H54 (cell line): ENCODE measurements at places on chromosomes 11 and 22.

DNA sequence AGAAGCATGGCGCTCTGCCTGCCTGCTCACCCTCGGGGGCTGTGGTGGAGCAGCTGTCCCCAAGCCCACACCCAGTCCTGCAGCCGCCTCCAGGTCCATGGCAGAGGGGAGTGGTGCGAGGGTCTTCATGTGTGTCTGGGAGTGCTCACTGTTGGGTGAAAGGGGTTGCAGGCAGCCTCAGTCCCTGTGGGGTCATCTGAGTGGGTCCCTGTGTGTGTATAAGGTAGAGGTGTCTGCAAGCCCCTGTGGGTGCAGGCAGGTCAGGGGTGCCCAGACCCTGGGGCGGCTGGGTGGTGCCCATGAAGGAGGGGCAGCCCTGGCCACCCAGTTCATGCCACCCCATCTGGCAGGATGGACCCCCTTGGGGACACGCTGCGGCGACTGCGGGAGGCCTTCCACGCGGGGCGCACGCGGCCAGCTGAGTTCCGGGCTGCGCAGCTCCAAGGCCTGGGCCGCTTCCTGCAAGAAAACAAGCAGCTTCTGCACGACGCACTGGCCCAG lies 4.9 kb downstream of the ALDH3B1 start:
- DNase-seq, result no peak

DNA sequence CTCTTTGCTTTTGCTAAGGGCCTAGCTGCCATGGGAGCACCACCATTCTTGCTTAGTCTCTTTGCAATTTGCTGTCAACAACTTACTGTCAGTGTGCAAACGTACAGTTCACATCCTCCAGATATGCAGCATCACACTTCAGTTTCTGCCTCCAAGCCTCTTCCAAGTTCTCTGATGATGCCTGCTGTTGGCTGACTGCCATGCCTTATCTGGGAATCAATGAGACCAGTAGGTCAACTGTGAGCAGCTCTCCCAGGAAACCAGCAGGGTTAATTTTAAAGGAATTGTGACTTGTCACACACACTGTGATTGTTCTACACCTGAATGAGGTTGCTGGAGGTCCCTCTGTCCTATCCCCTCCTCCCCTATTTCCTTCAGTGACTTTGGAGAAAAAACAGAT lies 56.0 kb downstream of the COPB1 start:
- DNase-seq, result no peak

- no peak for DNase-seq
These were observed 210.7 kb downstream of the METTL15 start for GRCh38 chr11:28318871-28319270.

DNA sequence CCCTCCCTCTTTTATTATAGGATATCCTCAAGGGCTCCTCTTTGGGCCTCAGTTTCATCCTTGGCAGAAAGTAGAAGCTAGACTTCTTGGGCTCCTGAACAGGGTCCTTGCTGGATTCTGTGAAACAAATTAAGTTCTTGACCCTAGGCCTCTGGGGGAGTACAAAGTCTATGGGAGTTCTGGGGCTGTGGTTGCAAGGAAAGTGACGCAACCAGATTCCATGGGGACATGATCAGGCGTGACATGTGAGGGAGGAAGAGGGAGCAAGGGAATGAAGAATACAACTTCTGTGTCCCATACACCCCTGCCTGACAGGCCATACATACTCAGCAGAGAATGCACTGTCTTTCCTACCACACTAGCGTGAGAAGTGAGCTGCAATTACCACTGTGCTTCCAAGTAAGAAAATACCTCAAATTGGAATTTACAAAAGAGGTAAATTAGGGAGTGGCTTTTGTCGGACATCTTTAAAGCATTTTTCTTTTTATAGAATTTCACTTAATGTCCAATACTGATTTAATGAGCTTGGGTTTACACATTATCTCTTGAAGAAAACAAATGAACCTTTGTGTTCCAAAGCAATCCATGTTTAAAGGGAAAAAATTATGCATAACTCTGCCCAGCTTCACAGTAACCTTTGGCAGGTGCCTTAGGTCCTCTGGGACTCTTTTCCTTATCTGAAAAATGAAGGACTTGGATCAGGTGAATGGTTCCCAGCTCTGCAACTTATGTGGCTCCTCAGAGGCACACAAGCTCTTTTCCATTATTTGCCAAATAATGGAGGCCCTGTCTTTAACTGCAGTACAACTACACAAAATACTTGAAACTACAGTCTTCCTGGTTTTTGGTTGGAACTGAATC lies 38.9 kb downstream of the LIMK2 start:
- DNase-seq, result no peak
